Activated CD4-positive, alpha-beta T cell treated with anti-CD3 and anti-CD28 coated beads for 24 hours (primary cell): ENCODE measurements at places on chromosomes 12 and 14.

DNA sequence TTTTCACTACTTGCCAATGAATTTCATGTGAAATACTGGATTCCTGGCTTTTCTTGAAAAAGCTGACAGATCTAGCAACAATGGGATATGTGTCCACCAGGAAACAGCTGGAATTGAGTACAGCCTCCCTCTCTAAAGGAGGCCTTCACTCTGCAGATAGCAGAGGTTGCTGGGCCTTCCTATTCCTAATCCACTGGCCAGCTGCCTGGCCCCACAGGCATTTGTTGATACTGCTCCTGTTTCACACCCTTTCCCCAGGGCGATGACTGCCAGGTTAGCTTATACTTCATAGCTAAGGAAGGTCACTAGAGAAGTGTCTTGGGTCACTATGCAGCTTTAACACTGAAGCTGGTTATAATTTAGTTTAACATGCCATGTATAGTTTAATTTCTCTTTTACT, 87.5 kb upstream of the PDZRN4 start:
- no peak for DNase-seq

GRCh38 chr12:48717252-48717695, 767 bp upstream of the CCNT1 start:
- no peak for DNase-seq

DNA sequence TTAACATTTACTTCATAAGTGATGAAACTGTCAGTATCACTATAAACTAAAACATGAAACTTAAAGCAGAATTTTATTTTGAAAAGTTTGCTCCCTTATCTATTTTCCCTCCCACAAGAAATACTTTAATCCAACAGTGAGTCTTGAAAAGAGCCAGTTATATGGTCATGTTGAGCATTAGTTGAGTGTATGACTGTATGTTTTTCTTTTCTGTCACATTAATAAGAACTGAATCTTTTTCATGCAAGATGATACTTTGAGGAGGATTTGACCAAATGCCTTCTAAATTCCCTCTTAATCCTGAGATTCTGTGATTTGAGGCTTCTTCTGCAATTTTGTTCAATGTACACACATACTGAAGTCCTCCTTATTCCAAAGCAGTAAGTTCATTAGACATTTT, 33.7 kb upstream of the YARS2 start:
- DNase-seq: no peak

DNA sequence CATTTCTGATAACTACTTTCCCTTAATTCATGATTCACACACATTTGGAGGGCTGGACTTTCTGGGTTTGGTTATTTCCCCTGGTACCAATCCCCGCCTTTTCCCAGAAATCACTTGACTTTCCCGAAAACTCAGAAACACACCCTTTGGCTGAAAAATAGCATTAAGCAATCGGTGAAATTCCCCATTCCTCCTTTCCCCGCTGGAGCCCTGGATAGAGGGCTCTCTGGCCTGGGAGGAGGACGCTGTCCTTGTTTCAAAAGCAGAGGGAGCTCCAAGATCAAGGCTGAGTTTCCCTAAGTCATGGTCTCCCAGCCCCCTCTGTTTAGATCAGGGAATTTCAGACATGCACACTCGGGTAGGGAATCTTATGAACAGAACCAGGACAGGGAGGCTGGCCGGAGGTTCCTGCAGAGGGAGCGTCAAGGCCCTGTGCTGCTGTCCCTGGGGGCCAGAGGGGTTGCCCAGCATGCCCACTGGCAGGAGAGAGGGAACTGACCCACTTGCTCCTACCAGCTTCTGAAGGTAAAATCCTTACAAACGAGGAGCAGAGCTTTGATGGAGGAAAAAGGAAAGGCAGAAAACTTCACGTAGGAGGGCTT, at the start of gene C1S:
Gene C1S (plus strand): TSS at position 366 of the 602 bp plus-strand sequence. CDS start 1,195 bp downstream, outside the sequence.
- DNase-seq: no peak

DNA sequence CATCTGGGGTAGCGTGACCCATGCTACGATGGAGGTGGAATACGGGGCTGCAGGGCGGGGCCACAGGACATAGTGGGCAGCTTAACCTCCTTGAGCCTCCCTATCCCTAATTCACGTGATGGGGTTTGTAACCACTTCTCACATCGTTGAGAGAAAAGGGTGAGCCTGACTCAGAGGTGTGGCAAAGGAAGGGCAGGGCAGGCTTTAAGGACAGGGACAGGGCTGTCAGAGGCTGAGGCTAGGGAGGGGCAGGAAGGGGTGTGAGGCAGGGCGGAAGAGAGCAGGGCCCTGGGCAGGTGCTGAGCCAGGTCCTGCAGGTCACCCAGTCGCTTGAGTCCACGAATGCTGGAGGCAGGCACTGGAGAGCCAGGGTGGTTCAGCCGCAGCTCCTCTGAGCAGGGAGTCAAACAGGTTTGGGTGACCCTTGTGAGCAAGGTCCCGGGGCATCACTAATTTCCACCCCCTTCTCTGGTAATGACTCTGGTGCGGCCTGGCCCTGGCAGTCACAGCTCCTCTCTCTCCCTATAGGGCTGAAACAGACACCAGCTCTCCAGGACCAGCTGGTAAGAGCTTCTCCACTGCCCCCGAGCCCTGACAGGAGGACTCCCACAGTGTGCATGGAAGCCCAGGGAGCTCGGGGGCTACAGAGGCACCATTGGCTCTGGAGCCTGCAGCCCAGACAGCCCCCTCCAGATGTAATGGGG, 7.5 kb upstream of the AQP2 start:
- DNase-seq: no peak

GRCh38 chr12:104510873-104511440, 54.2 kb downstream of the CHST11 start:
- no peak for DNase-seq

GRCh38 chr12:39272871-39273655, 169.9 kb downstream of the KIF21A start:
- peak; percentile 6 for DNase-seq
